ENCODE measurements at places on chromosomes 4 and X.

DNA sequence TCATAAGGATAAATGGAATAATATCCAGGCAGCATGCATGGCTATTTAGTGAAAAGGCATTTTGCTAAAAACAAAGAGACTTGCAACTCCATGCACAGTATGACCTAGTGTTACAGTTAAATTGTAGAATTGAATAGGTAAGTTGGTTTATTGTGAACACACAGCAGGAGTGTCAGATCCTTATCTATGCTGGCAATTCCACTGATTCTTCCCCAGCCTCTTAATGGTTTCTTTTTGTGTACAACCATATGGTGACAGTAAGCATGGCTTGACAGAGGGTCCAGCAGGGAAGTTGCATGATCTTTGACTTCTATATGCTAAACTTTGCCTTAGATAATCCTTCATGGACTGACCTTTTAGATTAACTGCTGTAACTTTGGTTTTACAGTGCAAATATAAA is 936.6 kb upstream of the EPHA5 start:
- no peak overlapping the region for H3K4me3 ChIP-seq
- no peaks in the 10 kb centered on the region for H3K36me3 ChIP-seq
- no peaks in the 10 kb centered on the region for H3K27me3 ChIP-seq
- H3K27ac ChIP-seq, result no peak overlapping the region

- DNase-seq, result no peak
- no peak overlapping the region for H3K4me3 ChIP-seq
- H3K27ac ChIP-seq, result no peak overlapping the region
Measured at GRCh38 chr4:93267747-93268146, 560.8 kb upstream of the ATOH1 start.

DNA sequence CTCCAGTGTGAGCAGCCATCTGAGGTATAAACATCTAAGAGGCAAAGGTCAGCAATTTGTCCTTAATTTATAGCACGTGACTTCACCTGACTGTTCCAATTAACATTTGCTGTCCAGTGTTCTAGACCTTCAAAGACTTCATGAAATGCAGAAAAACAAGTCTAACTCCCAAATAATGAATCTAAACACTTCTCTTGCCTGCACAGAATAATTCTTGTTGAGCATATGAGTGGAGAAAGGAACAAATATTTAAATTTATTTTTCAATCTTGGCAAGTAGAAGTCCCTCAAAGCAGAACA is 12.0 kb downstream of the RFC1 start:
- no peaks in the 10 kb centered on the region for H3K36me3 ChIP-seq
- peak overlapping the region; percentile 36 for H3K4me3 ChIP-seq
- no peaks in the 10 kb centered on the region for H3K4me1 ChIP-seq
- no peak for DNase-seq

- DNase-seq, result no peak
- no peak overlapping the region for H3K4me3 ChIP-seq
Measured at GRCh38 chr4:180434131-180434895, 1808.9 kb upstream of the TENM3 start.

GRCh38 chr4:184845367-184846021 is 19.7 kb upstream of the ACSL1 start:
- no peaks in the 10 kb centered on the region for H3K4me1 ChIP-seq
- no peaks in the 10 kb centered on the region for H3K36me3 ChIP-seq
- no peak overlapping the region for H3K27ac ChIP-seq
- no peaks in the 10 kb centered on the region for H3K27me3 ChIP-seq
- DNase-seq, result peak; percentile 23

GRCh38 chr4:36285784-36286480 is 4.5 kb downstream of the DTHD1 start:
- DNase-seq, result no peak
- no peaks in the 10 kb centered on the region for H3K4me1 ChIP-seq
- no peaks in the 10 kb centered on the region for H3K27me3 ChIP-seq
- no peak overlapping the region for H3K27ac ChIP-seq
- no peak overlapping the region for H3K4me3 ChIP-seq

DNA sequence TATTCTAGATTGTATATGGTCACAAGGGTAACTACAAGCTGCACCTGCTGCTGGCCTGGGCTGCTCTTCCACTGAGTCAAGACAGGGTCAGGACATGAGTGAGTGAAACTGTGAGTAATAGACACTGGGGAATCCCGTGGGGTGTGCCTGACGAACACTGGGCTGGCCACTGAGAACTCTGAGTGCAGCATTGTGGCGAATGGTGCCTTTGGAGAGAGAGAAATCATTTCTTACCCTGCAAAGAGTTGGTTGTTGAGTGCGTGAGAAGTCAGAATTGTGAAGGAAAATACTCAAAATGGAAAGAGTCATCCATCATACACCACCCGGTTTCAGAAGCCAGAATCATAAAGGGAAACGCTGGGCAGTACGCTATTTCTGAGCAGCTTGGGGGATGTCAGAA is 43.1 kb upstream of the LSM6 start:
- no peak overlapping the region for H3K4me3 ChIP-seq
- no peaks in the 10 kb centered on the region for H3K36me3 ChIP-seq
- H3K4me1 ChIP-seq, result no peaks in the 10 kb centered on the region
- H3K27ac ChIP-seq, result no peak overlapping the region
- H3K27me3 ChIP-seq, result no peaks in the 10 kb centered on the region
- DNase-seq, result no peak
